ENCODE measurements at places on chromosomes 16 and 17.

DNA sequence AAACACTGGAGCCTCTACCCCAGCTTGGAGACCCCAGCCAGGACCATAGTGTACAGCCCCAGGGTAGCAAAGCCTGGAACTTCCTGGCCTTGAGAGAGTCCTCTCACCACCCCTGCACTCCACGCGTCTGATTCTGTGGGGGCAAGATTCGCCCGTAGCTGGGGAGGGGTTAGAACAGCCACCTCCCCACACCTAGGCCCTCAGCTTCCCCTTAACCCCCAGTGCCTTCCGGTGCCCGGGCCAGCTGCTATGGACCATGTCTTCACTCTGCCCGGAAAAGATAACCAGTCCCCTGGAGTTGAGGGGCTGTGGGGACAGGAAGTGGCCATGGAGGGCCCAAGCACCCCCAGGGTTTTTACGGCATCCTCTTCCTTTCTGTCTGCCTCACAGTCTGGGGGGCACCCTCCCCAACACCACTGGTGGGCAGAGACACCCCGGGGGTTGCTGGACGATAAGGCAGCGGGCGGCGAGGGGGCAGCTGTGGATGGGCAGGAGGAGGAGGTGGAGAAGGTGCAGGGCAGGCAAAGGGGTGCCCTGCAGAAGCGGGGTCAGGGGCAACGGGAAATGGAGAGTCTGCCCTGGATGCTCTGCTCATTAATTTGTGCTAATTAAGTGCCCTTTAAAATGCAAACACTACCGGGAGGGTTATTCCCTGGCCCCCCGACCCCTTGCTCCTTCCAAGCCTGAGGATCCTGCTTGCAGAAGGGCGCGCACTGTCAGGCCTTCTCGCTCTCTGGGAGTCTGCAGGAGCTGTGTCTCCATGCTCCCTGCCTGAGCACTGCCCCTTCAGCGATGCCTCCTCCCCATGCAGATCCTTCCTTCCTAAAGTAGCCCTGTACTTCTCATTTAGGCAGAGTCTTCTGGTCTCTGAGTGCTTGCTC, 2.4 kb downstream of the PRSS27 start:
- DNase-seq, result no peak

DNA sequence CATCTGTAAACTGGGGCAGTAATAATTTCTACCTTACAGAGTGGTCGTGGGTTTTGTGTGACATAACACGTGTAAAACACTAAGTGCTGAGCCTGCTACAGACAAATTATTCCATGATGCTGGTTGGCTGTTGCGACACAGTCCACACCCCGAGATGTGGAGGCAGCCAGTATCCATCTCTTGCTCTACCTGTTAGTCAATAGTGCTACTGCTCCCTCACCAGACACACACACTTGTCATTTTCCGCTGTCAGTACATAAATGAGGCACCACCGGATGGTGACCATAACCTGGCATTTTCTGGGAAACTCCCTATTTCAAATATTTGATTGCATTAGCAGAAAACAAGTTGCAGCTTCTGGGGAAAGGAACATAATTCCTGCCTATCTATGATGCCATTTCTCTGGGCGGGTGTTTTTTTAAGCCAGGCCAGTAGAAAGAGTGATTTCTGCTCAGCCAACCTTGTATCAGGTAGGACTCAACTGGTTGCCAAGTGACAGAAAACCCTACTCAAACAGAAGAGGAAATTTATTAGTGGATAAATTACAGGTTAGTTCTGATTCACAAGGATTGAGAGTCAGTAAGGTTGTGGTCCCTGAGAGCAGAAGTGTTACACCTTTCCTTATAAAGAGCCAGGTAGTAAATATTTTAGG, 24.1 kb downstream of the DNAJA2 start:
- DNase-seq, result no peak

GRCh38 chr17:58335061-58335731, 6.6 kb upstream of the TSPOAP1 start:
- no peak for DNase-seq

DNA sequence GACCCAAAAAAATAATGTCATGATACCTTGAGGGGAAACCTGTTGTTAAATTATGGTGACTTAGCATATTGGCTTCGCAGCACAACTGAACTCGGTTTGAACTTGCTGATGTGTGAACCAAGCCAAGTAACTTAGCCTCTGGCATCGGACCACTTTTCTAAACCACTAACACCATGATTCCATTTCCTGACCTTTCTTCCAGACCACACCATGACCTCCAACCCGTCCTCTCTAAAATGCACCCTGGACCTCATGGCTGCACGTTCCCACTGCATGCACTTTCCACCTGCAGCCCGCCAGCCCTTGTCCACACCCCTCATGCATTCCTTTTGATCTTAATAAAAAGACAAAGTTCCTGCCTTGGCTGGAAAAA, 29.3 kb downstream of the DYNLRB2 start:
- DNase-seq, result no peak

DNA sequence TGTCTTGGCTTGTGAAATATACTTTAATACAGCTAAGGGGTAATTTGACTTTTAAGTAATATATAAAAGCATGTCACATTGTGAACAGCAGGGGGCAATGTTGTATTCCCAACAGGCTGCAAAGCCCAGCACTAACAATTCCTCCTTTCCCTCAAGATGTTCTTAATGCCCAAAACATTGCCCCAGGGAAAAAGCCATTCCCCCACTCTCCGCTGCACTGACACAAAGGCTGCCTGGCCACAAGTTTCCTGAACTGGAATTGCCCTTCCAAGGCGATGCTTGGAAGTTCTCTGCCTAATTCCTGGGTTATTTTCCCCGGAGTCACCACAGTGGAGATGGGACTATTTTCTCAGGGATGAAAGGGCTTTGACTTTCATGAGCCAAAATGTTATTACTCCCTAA, 27.2 kb downstream of the CLEC16A start:
- DNase-seq, result no peak

DNA sequence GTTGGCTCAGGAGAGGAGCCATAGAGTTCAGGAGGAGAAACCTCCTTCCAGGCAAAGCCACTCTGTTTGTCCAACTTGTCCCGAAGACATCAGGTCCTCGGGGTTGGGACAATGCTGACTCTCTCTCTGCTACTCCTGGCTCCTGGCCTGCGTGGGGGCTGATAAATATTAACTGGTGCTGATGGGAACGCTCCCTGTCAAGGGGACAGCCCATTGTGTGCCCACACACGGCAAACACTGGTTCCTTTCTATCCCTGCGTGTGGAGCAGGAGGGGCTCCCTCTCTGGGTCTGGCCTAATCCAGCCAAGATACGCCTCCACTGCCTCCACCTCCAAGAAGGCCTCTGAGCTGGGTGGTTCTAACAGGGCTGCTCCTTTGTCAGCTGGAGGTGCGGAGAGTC, 4.4 kb downstream of the KIF19 start:
- DNase-seq, result no peak
